ENCODE measurements at places on chromosomes 4 and X. TPM values are rescaled to one million over a fixed set of nuclear protein-coding genes. Genes with fewer than 3 reads are reported as not detected.

The SH3RF1 gene
- 35.0 TPM for total RNA-seq

The MAGEA1 gene
- total RNA-seq, result not detected

The WFS1 gene
- total RNA-seq, result 15.6 TPM

The APELA gene
- not detected for total RNA-seq

The SPANXB1 gene
- not detected for total RNA-seq

The SORBS2 gene
- total RNA-seq, result 3.4 TPM

The USP26 gene
- not detected for total RNA-seq

The XG gene
- total RNA-seq, result 11.5 TPM

The MGARP gene
- 52.5 TPM for total RNA-seq

The BMX gene
- total RNA-seq, result 4.6 TPM

The F9 gene
- not detected for total RNA-seq

The SEC31A gene
- total RNA-seq, result 357 TPM

The RPL9 gene
- 2,342 TPM for total RNA-seq

The PTTG2 gene
- not detected for total RNA-seq

The NLGN4X gene
- 2.0 TPM for total RNA-seq

The NR3C2 gene
- 6.8 TPM for total RNA-seq

The NMU gene
- total RNA-seq, result not detected

The TAF7L gene
- 0.26 TPM for total RNA-seq

The VCX2 gene
- not detected for total RNA-seq

The BDH2 gene
- total RNA-seq, result 88.9 TPM

Measured in aortic smooth muscle cell (primary cell).